Osteocyte (in vitro differentiated cells): ENCODE measurements at places on chromosomes 5 and 9.

- H3K4me3 ChIP-seq: no peak overlapping the region
- peaks cover 4% of the 10 kb centered on the region for H3K36me3 ChIP-seq
- no peak overlapping the region for H3K27ac ChIP-seq
- H3K4me1 ChIP-seq: peaks cover 26% of the 10 kb centered on the region
Measured at GRCh38 chr9:128122809-128123175, 4.7 kb downstream of the PTGES2 start.

GRCh38 chr9:137402746-137403145 lies 20.2 kb downstream of the EXD3 start:
- peaks cover 7% of the 10 kb centered on the region for H3K36me3 ChIP-seq
- H3K27me3 ChIP-seq: no peaks in the 10 kb centered on the region
- no peak overlapping the region for H3K4me3 ChIP-seq
- H3K4me1 ChIP-seq: peaks cover 12% of the 10 kb centered on the region
- DNase-seq: no peak

GRCh38 chr9:74526215-74526614 lies 29.1 kb downstream of the RORB start:
- H3K4me1 ChIP-seq: no peaks in the 10 kb centered on the region
- no peak for DNase-seq

DNA sequence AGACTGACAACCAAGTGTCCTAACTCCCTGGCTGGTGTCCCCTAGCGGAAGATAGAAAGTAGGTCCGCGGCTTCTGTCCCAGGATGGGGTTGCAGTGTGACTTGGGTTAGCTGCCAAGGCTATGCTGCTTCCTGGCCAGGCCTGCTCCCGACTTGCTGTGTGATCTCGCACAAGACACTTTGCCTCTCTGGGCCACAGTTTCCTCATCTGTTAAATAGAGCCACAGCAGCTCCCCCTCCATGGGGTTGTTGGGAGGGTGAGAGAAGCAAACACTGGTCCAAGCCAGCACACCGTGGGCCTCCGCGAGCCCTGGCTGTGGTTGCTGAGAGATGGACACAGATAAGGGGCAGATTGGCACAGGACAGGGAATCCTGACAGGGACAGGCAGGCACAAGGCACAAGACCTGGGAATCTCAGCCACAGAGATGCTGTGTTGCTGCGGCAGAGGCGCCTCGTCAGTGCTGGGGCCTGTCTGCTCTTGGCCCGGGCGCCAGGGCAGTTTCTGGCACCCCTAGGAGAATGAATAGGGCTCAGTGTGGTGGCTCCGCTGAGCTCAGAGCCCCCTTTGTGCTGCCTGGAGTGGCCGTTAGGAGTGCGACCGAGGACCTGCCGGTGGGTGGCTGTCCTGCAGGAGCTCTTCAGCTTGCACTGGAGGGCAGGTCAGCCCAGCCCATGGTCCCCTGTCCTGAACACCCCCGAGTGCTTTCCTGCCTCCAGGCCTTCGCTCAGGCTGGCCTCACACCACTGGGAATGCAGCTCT lies 1.8 kb upstream of the SH2D3C start:
- no peak overlapping the region for H3K4me3 ChIP-seq
- peaks cover 17% of the 10 kb centered on the region for H3K4me1 ChIP-seq
- H3K36me3 ChIP-seq: no peaks in the 10 kb centered on the region
- no peak overlapping the region for H3K27ac ChIP-seq
- H3K27me3 ChIP-seq: no peaks in the 10 kb centered on the region

DNA sequence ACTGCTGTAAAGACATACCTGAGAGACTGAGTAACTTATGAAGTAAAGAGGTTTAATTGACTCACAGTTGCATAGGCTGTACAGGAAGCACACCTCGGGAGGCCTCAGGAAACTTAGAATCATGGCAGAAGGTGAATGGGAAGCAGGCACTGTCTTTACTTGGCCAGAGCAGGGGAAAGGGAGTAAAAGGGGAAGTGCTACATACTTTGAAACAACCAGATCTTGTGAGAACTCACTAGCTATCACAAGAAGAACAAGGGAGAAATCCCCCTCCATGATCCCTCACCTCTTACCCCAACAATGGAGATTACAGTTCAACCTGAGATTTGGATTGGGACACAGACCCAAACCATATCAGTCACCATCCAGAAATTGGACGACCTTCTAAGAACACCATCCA lies 1285.8 kb upstream of the CDH9 start:
- no peaks in the 10 kb centered on the region for H3K36me3 ChIP-seq
- DNase-seq: no peak
- no peak overlapping the region for H3K4me3 ChIP-seq
- peaks cover 2% of the 10 kb centered on the region for H3K27me3 ChIP-seq
- no peaks in the 10 kb centered on the region for H3K4me1 ChIP-seq
- H3K27ac ChIP-seq: no peak overlapping the region

DNA sequence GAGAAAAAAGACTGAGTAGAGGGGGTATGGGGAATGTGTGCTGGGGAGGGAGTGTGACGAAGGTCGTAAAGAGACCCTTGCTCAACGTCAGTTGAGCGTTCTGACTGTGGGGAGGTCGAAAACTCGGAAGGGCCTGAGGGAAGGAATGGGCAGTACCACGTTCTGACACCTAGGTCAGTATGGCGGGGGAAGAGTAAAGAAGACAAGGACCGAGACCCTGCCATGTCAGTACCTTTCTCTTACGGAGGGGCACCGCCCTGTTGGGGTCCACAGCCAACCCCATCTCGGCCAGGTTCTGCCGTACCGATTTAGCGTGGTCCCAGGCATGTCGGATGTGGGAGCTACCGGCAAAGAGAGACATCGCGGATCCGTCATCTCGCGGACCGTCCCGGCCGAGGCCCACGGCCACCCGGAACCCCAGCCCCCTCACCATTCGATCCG lies 375 bp downstream of the NOP16 start:
- H3K36me3 ChIP-seq: peaks cover 19% of the 10 kb centered on the region
- peak overlapping the region; percentile 98 for H3K27ac ChIP-seq
- no peaks in the 10 kb centered on the region for H3K27me3 ChIP-seq
- H3K4me3 ChIP-seq: peak overlapping the region; percentile 93
- peaks cover 27% of the 10 kb centered on the region for H3K4me1 ChIP-seq

DNA sequence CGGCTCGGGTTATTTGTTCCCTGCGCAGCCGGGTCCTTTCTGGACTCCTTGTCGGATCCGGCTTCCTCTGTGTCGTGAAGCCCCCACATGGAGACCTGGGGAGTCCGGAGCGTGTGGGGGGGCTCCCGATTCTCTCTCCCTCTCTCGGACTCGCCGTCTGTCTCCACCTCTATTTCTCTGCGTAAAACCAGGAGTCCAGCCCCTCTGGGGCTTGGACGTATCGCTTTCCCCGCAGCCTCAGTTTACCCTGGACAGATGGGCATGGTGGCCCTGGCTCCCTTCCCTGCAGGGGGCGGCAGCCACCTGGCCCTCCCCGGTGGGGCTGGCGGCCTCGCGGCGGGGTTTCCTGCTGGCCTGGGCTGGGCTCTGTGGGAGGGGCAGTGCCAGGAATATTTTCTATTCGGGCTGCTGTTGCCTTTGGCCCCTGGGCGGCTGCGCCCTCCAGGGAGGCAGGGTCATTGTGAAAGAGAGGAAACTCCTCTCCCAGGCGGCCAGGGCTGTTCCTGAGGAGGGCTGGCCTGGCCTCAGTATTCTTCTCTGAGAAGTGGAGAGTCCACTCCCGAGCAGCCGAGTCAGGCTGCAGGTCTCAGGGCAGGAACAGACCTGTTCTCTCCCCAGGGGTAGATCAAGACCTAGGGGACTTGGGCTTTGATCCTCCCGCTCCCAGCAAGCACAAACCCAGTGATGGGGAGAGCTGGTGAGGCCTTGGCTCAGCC lies 665 bp downstream of the ASS1 start:
- no peak for DNase-seq
- H3K4me1 ChIP-seq: peaks cover 45% of the 10 kb centered on the region
- H3K4me3 ChIP-seq: peak overlapping the region; percentile 81
- H3K27me3 ChIP-seq: no peaks in the 10 kb centered on the region

DNA sequence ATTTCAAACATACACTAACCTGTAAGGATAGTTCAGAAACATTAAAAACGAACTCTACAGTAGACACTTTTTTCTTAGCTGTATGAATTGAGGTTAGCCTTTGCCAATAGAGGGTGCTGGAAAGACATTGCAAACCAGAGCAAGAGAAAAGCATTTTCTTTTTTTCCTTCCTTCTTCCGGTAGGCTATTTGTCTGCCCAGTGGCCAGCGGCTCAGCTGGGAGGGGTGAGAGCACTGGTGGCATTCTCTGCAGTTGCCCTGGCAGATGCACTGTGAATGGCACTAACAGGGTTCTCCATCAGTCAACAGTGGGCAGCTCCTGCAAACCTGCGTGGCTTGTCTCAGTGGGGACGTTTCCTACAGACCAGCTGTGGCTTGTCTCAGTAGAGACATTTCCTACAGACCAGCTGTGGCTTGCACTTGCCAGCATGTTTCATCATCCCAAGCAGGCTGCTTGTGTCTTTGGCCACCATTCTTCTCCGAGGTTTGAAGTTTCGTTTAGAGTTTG lies 984.5 kb upstream of the CDH18 start:
- peak overlapping the region; percentile 38 for H3K27ac ChIP-seq
- peak overlapping the region; percentile 64 for H3K4me3 ChIP-seq
- no peaks in the 10 kb centered on the region for H3K27me3 ChIP-seq

DNA sequence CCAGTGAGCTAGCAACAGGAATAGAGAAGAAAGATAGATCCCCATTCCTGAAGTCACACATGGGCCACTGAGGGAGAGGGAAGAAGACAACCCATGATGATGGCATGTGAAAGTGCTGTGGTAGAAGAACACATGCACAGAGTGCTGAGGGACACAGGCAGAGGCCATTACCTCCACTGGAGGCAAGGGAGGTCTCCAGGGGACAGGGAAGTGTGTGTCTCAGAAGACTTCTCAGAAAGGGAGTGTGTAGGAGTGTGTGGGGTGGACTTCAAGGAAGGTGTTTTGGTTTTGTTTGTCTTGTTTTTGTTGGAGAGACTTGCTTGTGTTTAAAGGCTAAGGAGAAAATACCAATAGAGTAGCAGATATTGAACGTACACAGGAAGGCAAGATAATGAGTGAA lies 77.0 kb upstream of the SMARCA2 start:
- no peak overlapping the region for H3K4me3 ChIP-seq

GRCh38 chr5:78490709-78491485 lies 130.5 kb downstream of the SCAMP1 start:
- peak overlapping the region; percentile 36 for H3K27ac ChIP-seq
- no peak for DNase-seq
- H3K4me1 ChIP-seq: peaks cover 20% of the 10 kb centered on the region
- H3K27me3 ChIP-seq: no peaks in the 10 kb centered on the region

DNA sequence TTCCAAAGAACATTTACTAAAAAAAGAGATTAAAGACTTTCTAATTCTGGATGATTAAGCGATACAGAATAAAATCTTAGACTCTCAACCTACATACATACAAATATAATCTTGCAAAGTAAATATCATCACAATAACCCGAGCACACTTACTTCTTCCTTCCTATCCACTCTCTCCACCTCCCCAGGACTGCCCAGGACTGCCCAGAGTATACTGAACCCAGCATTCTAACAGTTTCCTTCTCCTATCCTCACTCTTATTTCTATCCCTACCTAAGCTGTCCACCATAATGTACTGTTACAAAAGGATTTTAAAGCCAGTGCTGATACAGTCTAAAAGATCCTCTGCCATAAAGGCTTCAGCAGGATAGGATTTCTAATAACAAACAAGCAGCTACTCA lies 413.3 kb upstream of the POU5F2 start:
- H3K27ac ChIP-seq: no peak overlapping the region
- no peak overlapping the region for H3K4me3 ChIP-seq
- no peaks in the 10 kb centered on the region for H3K27me3 ChIP-seq
- H3K4me1 ChIP-seq: no peaks in the 10 kb centered on the region
- no peaks in the 10 kb centered on the region for H3K36me3 ChIP-seq

GRCh38 chr5:137665678-137666460 lies 70.0 kb downstream of the KLHL3 start:
- H3K4me1 ChIP-seq: peaks cover 2% of the 10 kb centered on the region
- no peaks in the 10 kb centered on the region for H3K36me3 ChIP-seq
- no peak overlapping the region for H3K27ac ChIP-seq
- no peak for DNase-seq

- no peaks in the 10 kb centered on the region for H3K36me3 ChIP-seq
- peaks cover 32% of the 10 kb centered on the region for H3K4me1 ChIP-seq
- no peaks in the 10 kb centered on the region for H3K27me3 ChIP-seq
- H3K4me3 ChIP-seq: no peak overlapping the region
Measured at GRCh38 chr9:81028504-81028903, 660.8 kb downstream of the TLE1 start.

GRCh38 chr5:761059-761771 lies 23.3 kb downstream of the ZDHHC11B start:
- DNase-seq: peak; percentile 86
- peaks cover 7% of the 10 kb centered on the region for H3K27me3 ChIP-seq
- no peaks in the 10 kb centered on the region for H3K4me1 ChIP-seq
- no peak overlapping the region for H3K27ac ChIP-seq
- H3K4me3 ChIP-seq: no peak overlapping the region

- no peak for DNase-seq
- H3K4me1 ChIP-seq: no peaks in the 10 kb centered on the region
- H3K36me3 ChIP-seq: peaks cover 3% of the 10 kb centered on the region
- H3K27ac ChIP-seq: no peak overlapping the region
Measured at GRCh38 chr9:75186767-75187380, 98.6 kb downstream of the OSTF1 start.

DNA sequence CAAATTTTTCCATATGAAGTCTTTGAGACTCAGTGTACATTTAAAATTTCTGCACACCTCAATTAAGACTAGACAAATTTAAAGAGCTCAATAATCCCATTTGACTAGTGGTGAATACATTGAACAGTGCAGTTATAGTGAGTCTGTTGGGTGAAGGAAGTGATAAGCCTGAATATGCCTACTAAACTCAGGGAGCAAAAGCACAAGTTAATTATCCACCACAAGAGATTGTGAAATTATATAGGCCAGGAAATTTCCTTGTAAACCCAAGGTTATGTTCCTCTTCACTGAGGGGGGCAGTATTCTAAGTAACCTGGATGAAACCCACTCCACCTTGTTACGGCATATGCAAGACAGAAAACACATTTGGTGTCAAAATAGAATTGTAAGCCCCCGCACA lies 612.9 kb upstream of the DAB2 start:
- no peaks in the 10 kb centered on the region for H3K4me1 ChIP-seq
- H3K4me3 ChIP-seq: no peak overlapping the region
- no peaks in the 10 kb centered on the region for H3K36me3 ChIP-seq
- peaks cover 53% of the 10 kb centered on the region for H3K27me3 ChIP-seq
- no peak overlapping the region for H3K27ac ChIP-seq

DNA sequence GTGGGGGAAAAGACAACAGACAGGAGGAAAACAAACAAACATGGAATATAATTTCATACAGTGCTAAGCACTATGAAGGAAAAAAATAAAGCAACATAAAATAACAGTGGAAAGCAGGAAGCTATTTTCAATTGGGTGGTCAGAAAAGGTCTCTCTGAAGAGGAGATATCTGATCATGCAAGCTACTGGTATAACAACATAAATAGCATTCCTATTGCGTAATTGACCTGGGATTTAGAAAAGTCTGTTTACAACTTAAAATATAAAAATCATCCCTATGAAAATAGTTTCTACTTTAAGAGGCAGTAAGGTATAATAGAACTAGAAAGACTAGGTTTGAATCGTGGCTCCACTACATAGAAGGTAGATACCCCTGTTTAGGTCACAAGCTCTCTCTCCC lies 61.4 kb downstream of the FBXW11 start:
- H3K36me3 ChIP-seq: no peaks in the 10 kb centered on the region
- H3K27me3 ChIP-seq: no peaks in the 10 kb centered on the region
- peak overlapping the region; percentile 68 for H3K27ac ChIP-seq

- no peak overlapping the region for H3K27ac ChIP-seq
- no peak overlapping the region for H3K4me3 ChIP-seq
- no peaks in the 10 kb centered on the region for H3K4me1 ChIP-seq
- no peak for DNase-seq
Measured at GRCh38 chr5:43140286-43140685, 19.6 kb downstream of the ZNF131 start.
